ENCODE measurements at places on chromosomes 12 and 14.

- peak; percentile 63 for DNase-seq
Observed at GRCh38 chr12:63843721-63844390, 644 bp upstream of the SRGAP1 start.

DNA sequence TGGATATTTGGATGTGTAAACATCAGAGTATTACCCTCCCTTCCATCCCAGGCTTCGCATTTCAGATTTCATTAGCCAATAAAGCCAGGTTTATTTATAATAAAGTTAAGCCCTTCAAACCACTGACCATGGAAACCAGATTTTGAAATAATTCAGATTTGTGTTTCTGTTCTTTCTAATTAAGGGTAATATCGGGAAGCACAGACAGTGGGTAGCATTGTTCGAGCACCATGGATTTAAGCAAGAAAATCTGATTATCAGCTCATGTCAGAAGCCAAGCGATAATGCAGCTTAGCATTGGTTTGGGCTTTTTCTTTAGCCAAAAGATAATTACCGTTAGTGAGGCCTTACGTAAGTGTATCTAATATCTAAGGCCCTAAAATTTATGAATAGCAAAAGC, 116.1 kb downstream of the C12orf42 start:
- DNase-seq: no peak

DNA sequence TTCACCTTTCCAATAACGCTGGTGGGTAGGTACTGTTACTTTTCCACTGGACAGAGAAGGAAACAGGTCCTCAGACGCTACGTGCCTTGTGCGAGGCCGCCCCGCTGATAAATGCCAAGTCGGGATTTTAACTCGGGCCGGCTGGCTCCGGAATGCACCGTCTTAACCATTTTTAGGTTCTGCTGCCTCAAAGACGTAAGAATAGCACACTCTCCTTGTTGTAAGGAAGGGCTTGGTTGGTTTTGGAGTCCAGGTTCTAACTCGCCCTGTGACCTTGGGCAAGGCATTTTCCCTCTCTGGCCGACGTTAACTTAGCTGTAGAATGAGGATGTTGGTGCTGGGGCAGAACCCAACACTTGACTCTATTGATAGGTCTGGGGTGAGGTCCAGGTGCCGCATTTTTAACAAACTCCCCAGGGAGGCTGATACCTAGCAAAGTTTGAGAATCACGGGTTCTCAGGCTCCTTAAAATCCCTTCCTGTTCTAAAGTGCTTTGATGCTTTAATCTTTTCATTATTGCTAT, 814 bp downstream of the ANKRD13A start:
- no peak for DNase-seq

GRCh38 chr14:71135911-71136310, 228.7 kb downstream of the PCNX1 start:
- no peak for DNase-seq

GRCh38 chr12:54042970-54043853, 10.4 kb downstream of the HOXC5 start:
- no peak for DNase-seq

DNA sequence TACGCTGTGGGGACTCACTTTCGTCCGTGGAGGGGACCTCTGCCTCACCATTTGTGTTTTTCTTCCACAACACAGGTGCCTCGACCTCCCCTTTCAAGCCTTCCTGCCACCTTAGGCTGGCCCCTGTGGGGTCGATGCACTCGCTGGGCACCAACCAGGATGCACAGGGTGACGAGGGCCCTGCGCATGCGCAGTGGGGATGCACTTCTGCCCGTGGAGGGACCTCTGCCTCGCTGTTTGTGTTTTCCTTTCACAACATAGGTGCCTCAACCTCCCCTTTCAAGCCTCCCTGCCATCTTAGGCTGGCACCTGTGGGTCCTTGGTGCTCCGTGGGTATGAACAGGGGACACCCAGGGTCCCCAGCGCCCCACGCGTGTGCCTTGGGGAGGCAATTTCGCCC, 356.8 kb downstream of the ALG10 start:
- DNase-seq: no peak

DNA sequence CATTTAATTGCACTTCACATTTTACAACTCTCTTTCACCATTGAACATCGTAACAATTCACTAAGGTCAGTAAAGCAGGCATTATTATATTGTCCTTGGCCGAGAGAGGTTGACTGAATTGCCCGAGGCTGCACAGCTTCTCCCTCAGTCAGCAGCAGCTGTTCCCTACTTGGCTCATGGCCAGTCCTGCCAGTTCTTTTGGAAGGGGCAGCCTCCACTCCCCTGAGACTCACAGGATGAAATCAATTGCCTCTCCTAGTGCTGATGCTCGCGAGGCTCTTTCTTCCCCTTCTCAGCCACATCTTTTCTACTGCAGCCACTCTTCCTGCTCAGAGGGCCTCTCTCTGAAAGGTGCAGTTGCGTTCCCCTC, 79.9 kb upstream of the KCNA1 start:
- no peak for DNase-seq

- DNase-seq: no peak
Observed at GRCh38 chr14:93024493-93024892, 91.2 kb downstream of the ITPK1 start.

DNA sequence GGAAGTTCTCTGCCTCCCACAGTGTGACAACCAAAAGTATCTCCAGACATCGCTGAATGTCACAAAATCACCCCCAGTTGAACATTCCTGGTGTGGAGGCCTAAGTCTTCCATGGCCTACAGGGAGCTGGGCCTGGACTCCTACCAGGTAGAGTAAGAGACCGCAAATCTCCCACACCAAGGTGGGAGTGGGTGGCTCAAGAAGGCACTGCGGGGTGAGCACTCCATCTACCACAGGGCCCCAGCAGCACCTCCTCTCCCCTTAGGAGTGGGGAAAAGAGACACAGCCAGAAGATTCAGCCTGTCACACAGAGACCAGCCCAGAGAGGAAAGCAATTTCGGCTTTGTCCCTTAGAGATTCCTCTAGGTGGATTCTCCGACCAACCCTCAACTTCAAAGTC, 25.5 kb downstream of the LRTM2 start:
- DNase-seq: no peak

- DNase-seq: peak; percentile 24
Observed at GRCh38 chr12:106919910-106920544, 35.7 kb upstream of the TMEM263 start.

DNA sequence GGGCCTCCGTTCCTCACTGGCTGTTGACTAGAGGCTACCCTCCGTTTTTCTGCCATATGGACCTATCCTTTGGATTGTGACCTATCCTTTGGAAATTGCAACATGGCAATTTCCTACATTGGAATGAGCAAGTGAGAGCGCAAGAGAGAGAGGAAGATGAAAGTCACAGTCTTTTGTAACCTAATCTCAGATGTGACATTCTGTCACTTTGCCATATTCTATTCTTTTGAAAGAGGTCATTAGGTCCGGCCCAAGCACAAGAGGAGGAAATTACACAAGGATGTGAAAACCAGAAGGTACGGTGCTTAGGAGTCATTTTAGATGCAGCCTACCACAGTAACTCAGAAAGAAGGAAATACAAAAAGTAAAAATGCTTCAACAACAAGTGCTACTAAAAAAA, 47.3 kb upstream of the SRP54 start:
- DNase-seq: no peak

DNA sequence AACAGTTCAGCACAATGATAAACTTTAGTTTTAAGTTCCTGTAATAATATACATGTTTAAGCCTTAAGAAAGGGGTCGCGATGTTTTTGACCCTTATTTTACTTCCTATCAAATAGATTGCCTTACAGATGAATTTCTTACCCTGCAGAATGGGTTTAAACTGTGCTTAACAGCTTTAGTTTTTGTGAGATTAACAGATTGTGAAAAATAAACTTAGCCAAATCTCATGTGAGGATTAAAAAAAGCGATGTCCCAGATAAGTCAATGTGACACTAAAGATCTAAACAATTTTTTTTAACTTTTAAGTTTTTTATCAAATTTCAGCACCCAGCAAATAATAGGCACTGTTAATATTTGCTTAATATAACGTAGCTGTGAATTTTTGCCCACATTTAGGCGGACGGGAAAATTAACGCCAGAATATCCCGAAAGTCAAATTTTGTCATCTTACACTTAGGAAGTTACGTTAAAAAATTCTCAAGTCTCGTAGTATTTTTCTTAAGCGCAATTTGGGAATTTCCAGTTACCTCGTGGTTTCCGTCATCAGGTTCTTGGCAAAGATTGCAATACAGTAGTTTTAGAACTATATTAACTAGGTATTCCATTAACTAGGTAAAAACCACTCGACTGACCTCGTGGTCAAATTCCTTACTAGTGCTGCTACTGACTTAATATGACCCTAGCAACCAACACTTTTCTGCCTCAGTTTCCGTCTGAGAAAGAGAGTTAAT, 1.2 kb downstream of the HNRNPC start:
- no peak for DNase-seq

- DNase-seq: no peak
Observed at GRCh38 chr14:50985124-50985858, 41.0 kb upstream of the PYGL start.

GRCh38 chr12:116628989-116629388, 69.8 kb downstream of the MAP1LC3B2 start:
- DNase-seq: no peak

DNA sequence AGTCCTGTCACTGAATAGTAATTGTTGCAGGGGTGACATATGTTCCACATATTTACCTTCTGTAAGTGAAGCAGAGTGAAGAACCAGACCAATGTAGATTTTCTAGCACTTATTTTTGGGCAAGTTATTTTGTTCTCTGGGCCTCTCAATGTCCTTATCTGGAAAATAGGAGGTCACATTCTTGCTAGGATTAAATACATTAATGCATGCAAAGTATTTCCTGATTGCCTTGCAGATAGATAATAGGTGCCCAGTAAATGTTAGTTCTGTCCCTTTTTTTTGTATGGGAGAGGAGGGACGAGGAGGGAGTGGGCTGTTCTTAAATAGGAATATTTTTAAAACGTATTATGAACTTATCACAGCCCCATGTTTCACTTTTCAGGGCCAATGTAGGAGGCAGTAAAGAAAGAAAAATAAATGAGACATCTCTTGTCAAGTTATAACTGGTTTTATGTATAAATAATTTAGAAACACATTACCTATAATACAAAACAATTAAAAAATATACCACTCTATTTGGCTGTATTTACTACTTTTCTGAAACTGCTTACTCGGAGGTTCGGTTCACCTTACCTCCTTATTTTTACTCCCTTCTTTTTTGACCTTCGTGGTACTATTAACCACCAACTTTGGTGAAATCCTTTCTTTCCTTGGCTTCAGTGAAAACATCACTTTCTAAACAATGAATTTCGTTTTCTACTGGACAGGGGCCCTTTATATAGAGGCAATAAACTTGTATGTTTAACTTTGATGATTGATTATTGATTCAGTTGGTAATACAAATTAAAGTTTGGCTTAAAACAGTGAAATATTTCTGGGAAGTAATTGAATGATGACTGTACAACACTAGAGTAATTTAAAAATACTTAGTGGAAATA, 41.9 kb downstream of the DIP2B start:
- DNase-seq: no peak

DNA sequence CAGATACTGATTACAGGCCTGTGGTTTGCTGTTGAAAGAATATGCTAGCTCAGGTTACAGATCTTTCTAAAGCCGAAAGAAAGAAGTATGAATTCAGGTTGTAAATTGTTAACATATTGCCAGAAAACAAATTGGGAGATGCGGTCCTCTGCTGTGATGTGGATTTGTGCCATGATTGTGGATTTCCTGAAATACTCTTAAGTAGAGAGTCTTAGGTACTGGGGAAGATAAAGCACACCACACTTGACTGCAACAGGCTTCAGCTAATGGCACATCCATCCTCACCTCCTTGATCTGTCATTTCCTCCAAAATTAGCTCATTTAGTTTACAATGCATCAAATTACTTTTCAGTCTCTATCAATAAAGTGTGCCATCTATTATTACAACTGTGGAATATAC, 279.2 kb downstream of the SYT1 start:
- no peak for DNase-seq

DNA sequence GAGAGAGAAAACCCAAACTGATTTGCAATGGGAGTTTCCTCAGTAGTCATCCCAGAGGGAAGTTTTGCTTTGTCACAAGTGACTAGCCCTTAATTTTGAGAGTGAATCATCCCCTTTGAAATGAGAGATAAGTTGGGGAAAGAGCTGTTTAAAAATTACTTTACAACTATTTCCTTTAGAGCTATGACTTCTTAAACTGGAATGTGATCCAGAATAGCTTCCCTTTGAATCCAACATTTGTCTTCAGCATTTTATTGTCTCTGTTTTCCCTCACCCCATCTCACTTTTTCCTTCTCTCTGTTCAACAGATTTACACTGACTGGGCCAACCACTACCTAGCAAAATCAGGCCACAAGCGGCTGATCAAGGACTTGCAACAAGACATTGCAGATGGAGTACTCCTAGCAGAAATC, 109.3 kb downstream of the NAV3 start:
- DNase-seq: no peak

GRCh38 chr14:68487805-68488590, 304.9 kb downstream of the ZFP36L1 start:
- no peak for DNase-seq

GRCh38 chr14:101480747-101481530, 80.4 kb upstream of the DIO3 start:
- no peak for DNase-seq

GRCh38 chr12:82867762-82868500, 181.2 kb downstream of the TMTC2 start:
- DNase-seq: no peak

GRCh38 chr12:31407562-31407961, 81.6 kb upstream of the SINHCAF start:
- DNase-seq: no peak

DNA sequence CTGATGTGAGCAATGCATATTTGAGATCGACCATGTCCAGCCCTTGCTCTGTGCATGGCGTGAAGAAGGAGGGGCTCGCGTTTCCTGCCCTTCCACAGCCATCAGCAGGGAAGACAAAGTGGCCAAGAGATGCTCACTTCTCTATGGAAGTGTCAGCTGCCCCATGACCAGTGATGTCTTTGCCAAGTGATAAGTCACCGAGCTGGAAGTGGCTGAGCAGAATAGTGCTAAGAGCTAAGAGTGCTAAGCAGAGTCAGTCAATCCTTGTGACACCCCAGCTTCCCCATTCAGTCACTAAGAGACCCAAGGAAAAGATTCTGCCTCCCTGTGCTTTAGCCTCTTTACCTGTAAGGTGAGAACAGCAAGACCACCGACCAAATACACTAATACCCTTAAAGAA, 50.5 kb upstream of the CEP83 start:
- no peak for DNase-seq

DNA sequence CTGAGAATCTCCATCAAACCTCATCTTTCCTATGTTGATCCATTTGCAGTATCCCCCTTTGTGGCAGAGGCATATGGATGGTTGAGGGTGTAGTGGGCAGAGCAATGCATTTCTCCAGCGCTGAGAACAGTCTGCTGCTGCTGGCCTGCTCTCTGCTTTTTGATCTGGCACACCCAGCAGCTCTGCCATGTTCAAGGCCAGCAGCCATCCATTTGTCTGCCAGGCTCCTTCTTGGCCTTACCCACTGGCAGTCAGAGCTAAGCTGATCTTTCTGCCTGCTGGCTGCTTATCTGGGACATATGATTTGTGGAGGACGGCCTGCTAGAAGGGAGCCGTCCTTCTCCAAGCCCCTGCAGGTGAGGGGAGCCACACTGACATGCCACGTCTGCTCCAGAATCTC, 17.0 kb downstream of the NPC2 start:
- DNase-seq: no peak
